Upper lobe of right lung (tissue), 1 donor: ENCODE measurements at places on chromosomes 3 and 15.
A peak's percentile ranks its signal among the peaks of the same experiment; 100 is the strongest.

GRCh38 chr3:100419406-100419805 lies 18.1 kb downstream of the LNP1 start:
- DNase-seq: no peak

DNA sequence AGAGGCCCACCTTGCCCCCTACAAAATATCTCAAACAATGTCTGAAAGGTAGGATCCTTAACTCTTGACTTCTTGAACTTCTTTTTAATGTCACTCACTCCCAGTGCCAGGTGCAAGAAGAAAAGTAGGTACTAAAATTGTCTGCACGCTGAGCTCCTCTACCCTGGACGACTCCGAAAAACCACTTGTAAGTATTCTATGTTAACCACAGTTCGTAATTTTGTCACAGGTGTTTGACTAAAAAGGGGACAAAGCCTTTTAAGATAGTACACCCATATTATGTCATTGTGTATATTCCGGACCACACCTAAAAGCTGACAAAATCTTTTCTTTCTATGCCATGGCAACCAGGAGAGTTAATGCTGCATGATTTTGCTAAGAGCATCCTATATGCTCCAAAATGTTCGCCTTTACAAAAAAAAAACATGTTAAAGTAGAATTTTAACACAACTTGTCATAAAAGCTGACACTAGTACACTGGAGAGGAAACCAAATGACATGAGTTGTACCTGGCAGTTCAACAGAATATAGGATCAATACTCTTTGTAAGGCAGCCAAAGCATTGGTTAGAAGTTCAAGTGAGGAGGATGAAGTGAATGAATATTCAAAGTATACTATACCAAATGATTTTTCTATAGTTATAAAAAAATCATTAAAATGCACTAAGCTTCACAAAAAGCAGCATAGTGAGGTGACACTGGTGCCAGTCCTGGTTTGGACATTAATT lies 210.5 kb downstream of the FOXP1 start:
- no peak for DNase-seq

- DNase-seq: no peak
Measured at GRCh38 chr3:66253790-66254620, 33.2 kb downstream of the SLC25A26 start.

GRCh38 chr3:18122264-18122663 lies 302.9 kb downstream of the SATB1 start:
- DNase-seq: no peak

DNA sequence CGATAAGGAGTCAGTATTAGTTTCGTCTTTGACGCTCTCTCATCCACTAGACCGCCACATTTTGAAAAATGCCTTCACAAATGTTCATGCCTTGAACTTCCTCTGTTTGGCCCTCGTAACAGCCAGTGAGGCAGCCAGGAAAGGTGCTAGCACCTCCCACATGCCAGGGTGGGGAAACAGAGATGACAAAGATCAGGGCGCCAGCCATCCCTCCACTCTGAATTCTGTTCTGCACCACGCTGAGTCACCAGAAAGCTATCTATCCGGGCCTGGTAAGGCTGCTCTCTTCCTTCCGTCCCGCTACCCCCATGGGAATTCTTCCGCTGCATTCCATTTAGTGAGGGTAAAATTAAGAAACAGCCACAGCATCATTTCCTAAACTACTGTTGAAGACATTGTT lies 31.3 kb upstream of the BCL2L10 start:
- no peak for DNase-seq

GRCh38 chr15:57652481-57652880 lies 54.0 kb upstream of the POLR2M start:
- DNase-seq: no peak

DNA sequence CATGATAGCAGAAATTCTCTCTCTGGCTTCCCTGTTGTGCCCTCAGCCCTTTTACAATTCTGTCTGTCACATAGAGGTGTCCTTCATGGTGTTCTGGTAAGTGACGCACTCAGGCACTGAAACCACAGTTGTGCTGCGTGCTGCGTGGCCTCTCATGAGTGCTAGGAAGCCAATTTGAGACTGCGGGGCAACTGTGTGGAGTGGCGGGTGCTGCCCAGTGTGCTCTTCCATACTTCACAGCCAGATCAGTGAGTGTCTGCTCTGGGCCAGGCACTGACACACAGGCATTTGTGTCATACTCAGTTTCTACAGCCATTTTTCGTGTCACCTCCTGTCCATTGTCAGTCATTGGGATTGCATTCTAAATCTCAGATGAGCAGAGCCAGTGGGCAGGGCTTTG lies 133.1 kb upstream of the PLXNA1 start:
- DNase-seq: peak; percentile 11

DNA sequence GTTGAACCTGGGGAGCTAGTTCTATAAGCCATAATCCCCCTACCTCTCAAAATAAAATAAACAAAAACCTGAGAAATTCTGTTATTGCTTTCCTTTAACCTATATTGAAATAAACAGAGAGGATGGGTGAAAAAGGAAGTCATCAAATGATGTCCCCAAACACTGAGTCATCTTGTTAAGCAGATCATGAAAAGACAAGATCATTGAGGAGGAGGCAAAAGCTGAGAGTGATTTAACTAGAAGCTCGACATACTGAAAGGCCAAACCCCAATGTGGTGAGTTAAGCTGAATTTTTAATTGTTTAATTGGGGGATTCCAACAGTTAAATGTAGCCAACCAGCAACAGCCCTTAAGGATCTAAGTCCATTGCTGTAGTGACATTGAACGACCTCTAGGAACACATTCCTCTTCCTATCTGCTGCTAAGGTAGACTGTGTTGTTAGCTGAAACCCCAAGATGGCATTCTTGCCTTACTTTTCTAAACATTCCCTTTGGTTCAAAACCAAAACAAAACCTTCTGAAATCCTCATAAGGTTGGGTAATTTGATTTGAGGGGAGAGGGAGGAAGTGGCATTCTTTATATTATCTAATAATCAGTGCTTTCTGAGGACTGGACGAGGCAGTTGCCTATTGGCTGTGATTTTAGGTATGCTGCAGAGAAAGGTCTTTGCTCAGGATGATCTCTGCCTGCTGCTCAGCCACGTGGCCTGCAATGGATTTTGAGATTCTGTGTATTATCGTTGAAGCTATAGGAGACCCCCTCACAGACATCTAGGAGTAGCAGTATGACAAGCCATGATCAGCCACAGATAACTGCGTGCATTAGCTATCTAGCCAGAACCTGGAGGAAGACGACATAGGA lies 62.7 kb upstream of the BNIP2 start:
- DNase-seq: no peak

GRCh38 chr15:70158309-70159000 lies 60.7 kb upstream of the TLE3 start:
- DNase-seq: peak; percentile 37

- DNase-seq: no peak
Measured at GRCh38 chr3:10380906-10381305, 60.0 kb upstream of the SEC13 start.

- peak; percentile 93 for DNase-seq
Measured at GRCh38 chr15:78108300-78109084, 16.1 kb downstream of the SH2D7 start.

GRCh38 chr3:41629072-41629471 lies 332.8 kb downstream of the ULK4 start:
- DNase-seq: no peak

- no peak for DNase-seq
Measured at GRCh38 chr15:42355291-42355690, 4.0 kb upstream of the CAPN3 start.

DNA sequence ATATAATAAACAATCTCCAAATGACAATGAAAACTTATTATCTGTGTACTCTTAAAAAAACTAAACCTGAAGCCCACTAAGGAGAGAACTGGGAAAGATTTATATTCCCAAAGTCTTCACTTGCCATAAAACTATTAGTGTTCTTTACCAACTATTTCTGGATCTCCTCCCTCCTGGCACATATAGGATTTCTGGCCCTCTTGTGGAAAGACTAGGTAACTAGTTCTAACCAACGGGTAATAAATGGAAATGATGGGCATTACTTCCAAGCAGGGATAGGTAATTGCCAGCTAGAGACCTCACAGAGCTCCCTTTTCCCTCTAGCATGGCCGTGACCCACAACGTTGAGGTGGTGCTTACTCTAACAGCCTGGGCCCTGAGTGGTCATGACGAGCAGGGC lies 110.1 kb downstream of the DNAH12 start:
- no peak for DNase-seq

GRCh38 chr3:189324538-189325138 lies 152.9 kb downstream of the TPRG1 start:
- DNase-seq: peak; percentile 60

GRCh38 chr3:24067483-24067882 lies 122.4 kb downstream of the NR1D2 start:
- DNase-seq: no peak
